ENCODE measurements at places on chromosomes 11 and 22.

GRCh38 chr11:120977266-120978137 is 46.4 kb upstream of the TBCEL start:
- H3K27me3 ChIP-seq = no peaks in the 10 kb centered on the region
- peaks cover 5% of the 10 kb centered on the region for H3K4me1 ChIP-seq
- no peak for DNase-seq
- H3K4me3 ChIP-seq = no peak overlapping the region
- H3K36me3 ChIP-seq = no peaks in the 10 kb centered on the region
- no peak overlapping the region for H3K27ac ChIP-seq

GRCh38 chr11:45365961-45366618 is 79.9 kb upstream of the SYT13 start:
- H3K36me3 ChIP-seq = no peaks in the 10 kb centered on the region
- no peak overlapping the region for H3K27ac ChIP-seq
- no peaks in the 10 kb centered on the region for H3K27me3 ChIP-seq
- no peaks in the 10 kb centered on the region for H3K4me1 ChIP-seq
- H3K4me3 ChIP-seq = no peak overlapping the region

DNA sequence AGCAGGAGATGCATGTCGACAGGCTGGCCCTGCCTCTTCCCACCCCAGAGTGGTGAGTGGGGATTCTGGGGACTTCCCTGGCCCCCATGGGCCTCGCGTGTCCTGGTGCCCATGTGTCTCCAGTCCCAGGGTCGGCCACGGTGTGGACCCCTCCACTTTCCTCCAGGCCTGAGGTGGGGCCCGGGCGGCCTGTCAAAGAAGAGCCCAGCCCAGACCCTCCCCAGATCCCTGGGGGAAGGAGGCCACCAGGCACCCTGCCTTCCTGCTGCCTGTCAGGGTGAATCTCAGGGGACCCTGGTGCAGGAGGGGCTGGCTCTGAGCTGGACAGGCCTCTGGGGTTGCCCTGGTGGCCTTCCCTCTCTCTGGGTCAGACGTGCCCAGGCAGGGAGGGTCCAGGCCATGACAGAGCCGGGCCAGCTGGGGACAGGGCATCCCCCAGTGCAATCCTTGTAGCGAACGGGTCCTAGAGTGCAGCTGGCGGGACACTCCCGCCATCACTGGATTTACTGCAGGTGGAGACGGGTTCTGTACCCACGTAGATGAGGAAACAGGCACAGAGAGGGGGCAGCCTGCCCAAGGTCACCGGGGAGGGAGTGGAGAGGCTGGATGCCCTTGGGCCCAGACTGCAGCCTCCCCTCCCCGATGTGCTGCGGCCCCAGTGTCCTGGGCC is 13.5 kb upstream of the MUC6 start:
- no peak for DNase-seq
- H3K27ac ChIP-seq = no peak overlapping the region
- H3K27me3 ChIP-seq = no peaks in the 10 kb centered on the region
- H3K4me3 ChIP-seq = no peak overlapping the region

DNA sequence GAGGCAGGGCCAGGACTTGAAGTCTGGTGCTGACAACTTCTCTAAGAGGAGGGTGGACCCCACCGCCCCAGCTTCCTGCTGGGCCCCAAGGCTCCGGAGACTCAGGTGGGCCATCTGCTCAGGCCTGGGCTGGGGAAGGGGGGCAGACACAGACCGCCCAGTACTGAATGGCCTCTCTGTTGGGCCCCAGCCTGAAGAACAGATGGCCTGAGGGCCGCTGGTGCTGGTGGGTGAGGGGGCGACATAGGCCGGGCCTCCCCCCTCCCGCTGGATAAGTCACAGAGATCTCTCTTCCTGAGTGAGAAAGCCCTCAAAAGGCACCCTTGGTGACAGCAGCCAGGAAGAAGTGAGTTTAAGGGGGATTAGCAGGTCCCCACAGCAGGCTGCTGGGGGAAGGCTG is 12.5 kb upstream of the TP53I11 start:
- peaks cover 5% of the 10 kb centered on the region for H3K4me1 ChIP-seq
- H3K27ac ChIP-seq = no peak overlapping the region
- no peak for DNase-seq
- H3K4me3 ChIP-seq = no peak overlapping the region
- H3K27me3 ChIP-seq = no peaks in the 10 kb centered on the region

DNA sequence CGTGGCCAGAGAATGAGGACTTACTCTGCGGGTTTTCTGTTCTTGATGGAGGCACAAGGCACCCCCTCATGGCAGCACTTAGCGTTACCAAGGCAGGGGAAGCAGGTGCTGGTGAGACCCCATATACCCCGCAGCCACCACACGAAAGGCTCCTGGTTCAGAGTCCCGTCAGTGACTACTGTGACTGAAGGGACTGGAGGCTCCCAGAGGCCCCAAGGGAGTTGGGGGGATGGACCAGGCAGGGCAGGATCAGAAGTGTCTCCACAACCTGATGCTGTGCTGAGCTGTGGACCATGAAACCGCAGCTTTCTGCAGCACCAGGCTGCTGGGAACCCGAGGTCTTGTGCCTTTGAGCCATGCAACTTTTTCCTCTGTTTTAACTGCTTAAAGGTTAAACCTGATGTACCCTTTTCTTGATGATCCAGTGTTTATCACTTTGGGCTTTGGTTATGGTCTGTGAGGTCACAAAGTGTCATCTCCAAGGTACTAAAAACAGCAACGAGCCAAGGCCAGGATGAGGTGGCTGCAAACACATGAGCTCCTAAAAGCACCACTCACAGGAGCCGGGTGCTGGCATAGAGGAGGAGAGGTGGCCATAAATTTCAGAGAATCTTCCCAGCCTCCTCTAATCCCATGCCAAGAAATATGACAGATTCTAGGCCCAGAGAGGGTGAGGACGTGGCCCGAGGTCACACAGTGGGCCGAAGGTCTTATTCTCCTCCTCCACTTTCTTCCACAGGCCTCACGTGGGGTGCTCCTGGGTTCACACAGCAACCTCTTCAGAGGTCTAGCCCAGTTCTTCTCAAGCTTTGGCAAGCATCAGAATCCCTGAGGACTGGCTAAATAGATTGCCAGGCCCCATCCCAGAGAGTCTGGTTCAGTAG is 4.2 kb upstream of the LRRC32 start:
- no peaks in the 10 kb centered on the region for H3K4me1 ChIP-seq
- H3K27me3 ChIP-seq = no peaks in the 10 kb centered on the region
- H3K36me3 ChIP-seq = no peaks in the 10 kb centered on the region
- no peak overlapping the region for H3K4me3 ChIP-seq

DNA sequence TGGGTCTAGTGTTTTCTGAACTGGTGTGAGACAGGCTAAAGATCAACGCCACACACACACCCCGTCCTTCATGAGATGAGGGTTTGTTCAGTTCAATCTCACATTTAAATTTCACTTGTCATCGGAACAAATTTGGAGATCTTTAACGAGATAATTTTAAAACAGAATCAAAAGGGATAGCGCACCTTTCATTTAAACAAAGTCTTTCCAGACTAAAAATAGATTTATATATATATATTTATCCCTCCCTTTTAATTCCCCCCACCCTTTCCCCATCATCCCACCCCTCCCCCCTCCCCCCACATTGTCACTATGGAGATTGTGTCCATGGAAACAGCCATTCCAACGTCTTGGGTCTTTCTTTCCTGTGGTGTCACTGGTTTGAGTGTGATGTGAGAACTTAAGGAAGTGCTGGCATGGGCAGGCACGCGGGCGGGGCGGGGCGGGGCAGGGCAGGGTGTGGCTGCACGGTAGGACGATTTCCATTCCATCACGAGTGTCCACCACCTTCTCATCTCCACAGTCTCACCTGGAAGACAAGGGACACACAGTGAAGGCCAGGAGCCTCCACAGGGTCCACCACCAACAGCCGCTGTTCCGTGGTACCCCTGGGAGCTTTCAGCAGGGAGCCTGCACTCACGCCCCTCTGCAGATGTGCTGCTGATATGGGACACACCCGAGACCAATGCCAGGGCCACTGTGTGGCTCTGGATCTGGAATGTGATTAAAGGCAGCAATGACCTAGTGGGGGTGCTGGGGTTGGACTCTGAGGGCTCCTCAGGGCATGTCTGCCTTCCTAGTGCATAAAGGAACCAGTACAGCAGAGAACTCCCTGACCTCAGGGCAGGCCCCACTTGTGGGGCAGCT is 30.5 kb upstream of the CYP2D6 start:
- H3K4me3 ChIP-seq = no peak overlapping the region
- DNase-seq = peak; percentile 57
- no peaks in the 10 kb centered on the region for H3K4me1 ChIP-seq
- H3K36me3 ChIP-seq = peaks cover 2% of the 10 kb centered on the region

DNA sequence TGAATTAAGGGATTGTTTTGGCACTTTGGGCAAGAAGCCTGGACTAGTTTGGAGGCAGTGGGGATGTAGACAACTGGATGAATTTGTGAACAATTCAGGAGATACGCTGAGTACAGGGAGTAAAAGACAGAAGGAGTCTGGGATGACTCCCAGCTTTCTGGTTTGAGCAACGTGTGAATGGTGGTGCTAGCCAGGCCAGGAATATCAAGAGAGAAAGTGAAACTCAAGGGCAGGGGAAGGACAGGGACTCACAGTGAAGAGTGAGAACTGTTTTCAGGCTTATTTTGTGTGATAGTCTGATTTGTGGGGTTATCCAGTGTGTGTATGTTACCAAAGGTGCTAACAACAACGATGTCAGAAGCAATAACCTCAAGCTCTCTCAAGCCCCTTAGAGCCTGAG is 15.9 kb downstream of the CHRM1 start:
- no peaks in the 10 kb centered on the region for H3K36me3 ChIP-seq
- no peak overlapping the region for H3K27ac ChIP-seq
- H3K27me3 ChIP-seq = no peaks in the 10 kb centered on the region
- DNase-seq = no peak
- H3K4me3 ChIP-seq = no peak overlapping the region
- H3K4me1 ChIP-seq = peaks cover 7% of the 10 kb centered on the region

GRCh38 chr11:17649261-17649660 is 70.1 kb upstream of the MYOD1 start:
- DNase-seq = no peak
- no peaks in the 10 kb centered on the region for H3K4me1 ChIP-seq
- H3K27me3 ChIP-seq = no peaks in the 10 kb centered on the region
- H3K4me3 ChIP-seq = no peak overlapping the region
- H3K36me3 ChIP-seq = no peaks in the 10 kb centered on the region

- H3K27ac ChIP-seq = no peak overlapping the region
- H3K36me3 ChIP-seq = no peaks in the 10 kb centered on the region
- no peak for DNase-seq
- H3K27me3 ChIP-seq = no peaks in the 10 kb centered on the region
- H3K4me3 ChIP-seq = no peak overlapping the region
These were observed 90.5 kb downstream of the MYEOV start for GRCh38 chr11:69384251-69385143.

DNA sequence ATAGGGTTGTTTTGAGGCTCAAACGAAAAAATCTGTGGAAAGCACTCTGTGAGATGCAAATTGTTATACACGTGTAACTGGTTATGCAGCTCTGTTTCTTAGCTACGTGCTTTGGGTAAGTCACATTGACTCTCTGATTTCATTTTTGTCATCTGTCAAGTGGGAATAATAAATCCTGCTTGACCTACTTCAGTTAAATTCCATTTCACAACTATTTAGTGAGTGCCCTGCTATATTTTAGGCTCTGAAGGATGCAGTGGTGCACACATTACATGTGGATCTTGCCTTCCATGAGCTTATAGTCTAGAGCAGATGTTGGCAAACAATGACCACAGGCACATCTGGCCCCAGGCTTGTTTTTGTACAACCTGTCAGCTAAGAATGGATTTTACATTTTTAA is 133.6 kb upstream of the PLET1 start:
- H3K4me3 ChIP-seq = no peak overlapping the region
- peaks cover 2% of the 10 kb centered on the region for H3K27me3 ChIP-seq
- DNase-seq = no peak
- H3K4me1 ChIP-seq = no peaks in the 10 kb centered on the region

GRCh38 chr11:2268729-2269600 is 1.4 kb downstream of the ASCL2 start:
- peak; percentile 23 for DNase-seq
- peaks cover 28% of the 10 kb centered on the region for H3K27me3 ChIP-seq

DNA sequence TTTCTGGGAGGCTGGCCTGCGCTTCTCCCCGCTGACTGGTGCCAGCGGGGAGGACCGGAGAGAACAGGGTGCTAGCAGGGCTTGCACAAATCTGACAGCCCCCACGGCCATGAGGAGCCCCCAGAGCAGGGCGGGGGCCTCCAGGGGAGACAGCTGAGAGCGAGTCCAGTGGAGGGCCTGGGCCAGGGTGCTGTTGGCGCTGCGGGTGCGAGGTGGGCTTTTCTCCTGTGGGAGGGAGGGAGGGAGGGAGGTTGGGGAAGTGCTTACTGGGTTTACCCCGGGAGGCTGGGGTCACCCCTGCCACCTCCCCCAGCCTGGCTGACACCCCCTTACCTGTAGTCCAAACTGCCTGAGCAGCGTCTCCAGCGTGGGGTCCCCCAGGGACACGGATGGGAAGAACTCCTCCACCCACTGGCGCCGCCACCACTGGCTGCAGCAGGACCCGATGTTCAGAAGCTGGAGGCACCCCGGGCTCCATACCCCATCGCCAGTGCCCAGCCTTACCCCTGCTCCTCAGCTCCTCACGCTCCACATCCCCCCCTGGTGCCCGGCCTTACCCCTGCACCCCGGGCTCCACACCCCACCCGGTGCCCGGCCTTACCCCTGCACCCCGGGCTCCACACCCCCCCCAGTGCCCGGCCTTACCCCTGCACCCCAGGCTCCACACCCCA is 3.9 kb downstream of the LMF2 start:
- no peak overlapping the region for H3K4me3 ChIP-seq
- H3K36me3 ChIP-seq = peaks cover 2% of the 10 kb centered on the region
- H3K27ac ChIP-seq = no peak overlapping the region
- no peaks in the 10 kb centered on the region for H3K4me1 ChIP-seq
- no peaks in the 10 kb centered on the region for H3K27me3 ChIP-seq
- no peak for DNase-seq

DNA sequence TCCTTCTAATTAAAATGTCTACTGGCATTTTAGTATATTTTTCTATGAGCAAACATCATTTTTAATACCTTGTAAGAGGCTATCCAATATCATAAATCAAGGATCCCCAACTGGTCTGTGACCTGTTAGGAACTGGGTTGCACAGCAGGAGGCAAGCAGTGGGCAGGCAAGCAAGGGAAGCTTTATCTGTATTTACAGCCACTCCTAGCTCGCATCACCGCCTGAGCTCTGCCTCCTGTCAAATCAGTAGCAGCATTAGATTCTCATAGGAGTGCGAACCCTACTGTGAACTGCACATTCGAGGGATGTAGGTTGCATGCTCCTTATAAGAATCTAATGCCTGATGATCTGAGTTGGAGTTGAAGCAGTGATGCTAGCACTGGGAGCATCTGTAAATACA is 70.2 kb upstream of the CREB3L1 start:
- no peak overlapping the region for H3K4me3 ChIP-seq
- H3K27me3 ChIP-seq = no peaks in the 10 kb centered on the region
- no peaks in the 10 kb centered on the region for H3K4me1 ChIP-seq
- peak; percentile 21 for DNase-seq

Data from mesendoderm (in vitro differentiated cells).